Stimulated activated CD4-positive, alpha-beta T cell treated with anti-CD3 and anti-CD28 coated beads, Interleukin-15, amount 100 ng/mL, for 1 hour (primary cell): ENCODE measurements at places on chromosomes 2 and 18.

- DNase-seq = no peak
These were observed 18.9 kb downstream of the INPP4A start for GRCh38 chr2:98463551-98463971.

DNA sequence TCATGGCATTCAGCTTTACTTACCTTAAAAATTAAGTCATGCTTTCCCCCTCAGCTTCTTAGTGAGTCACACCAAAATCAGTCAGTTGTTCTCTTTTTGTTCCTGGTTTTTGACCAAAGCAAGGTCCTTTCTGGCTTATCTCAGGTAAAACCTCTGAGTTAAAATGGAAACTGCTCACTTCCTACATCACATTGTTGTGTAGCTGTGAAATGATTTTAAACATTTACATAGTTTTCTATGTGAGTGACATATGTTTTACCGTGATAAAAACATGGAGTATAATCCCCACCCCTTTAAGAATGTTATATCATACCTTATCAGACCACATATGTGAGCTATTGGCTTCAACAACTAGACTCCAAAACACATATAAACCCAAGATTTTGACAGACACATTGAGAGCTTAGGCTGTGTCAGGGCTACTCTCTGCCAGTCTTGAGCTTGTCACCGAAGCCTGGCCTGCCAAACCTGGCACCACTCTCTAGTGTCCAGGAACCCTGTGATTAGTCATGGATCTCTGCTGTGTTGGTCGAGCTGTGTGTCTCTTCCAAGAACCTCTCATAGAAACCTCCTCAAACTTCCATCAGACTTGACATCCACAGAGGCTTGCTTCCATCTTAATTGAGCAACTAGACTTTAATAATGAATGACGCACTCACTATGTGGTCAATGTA lies 294.5 kb upstream of the FBXO11 start:
- DNase-seq = no peak

GRCh38 chr2:60368456-60368855 lies 185.0 kb downstream of the BCL11A start:
- DNase-seq = no peak

DNA sequence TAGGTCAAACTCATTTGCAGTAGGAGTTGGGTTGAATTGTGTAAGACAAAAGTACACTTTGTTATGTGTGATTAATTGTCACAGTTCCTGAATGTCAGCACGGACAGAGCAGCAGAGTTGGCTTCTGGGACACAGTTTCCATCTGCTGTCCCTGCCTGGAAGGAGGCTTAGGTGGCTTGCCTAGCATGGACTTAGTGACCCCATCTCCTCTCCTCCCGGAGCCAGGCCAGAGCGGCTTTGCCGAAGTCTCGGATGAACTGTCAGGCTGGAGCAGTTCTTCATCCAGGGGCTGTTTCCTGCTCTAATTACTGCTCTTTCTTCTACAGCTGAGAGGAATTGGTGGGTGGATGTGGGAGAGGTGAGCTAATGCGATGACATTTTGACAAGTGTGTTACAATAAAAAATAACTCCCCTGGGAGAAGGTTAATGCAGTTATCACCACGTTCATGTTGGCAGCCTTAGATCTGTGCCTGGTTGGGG lies 102.0 kb downstream of the SH3RF3 start:
- DNase-seq = no peak
